ENCODE measurements at places on chromosomes 16 and 17.

DNA sequence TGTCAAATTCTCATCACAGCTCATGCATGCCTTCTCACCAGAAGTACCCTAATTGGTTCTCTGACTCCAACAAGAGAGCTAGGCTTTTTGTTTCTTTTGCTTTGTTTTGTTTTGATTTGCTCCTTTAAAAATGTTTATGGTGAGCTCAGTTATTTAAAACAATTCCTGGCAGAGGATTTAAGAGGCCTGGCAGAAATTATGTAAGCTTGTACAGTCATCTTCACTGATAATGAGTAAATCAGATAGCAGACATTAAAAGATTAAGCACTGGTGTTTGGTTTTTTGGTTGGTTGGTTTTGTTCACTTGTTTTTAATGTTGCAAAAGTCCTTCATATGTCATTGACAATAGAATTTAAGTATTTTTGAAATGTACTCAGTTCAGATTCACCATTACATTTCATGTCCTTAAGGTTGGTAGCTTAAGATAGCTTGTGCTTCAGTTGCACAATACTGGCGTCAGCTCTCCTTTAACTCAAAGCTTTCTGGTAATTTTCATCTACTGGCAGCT lies 378.9 kb downstream of the CDH13 start:
- DNase-seq: no peak
- no peak overlapping the region for H3K27ac ChIP-seq
- no peak overlapping the region for H3K4me3 ChIP-seq
- no peaks in the 10 kb centered on the region for H3K4me1 ChIP-seq

DNA sequence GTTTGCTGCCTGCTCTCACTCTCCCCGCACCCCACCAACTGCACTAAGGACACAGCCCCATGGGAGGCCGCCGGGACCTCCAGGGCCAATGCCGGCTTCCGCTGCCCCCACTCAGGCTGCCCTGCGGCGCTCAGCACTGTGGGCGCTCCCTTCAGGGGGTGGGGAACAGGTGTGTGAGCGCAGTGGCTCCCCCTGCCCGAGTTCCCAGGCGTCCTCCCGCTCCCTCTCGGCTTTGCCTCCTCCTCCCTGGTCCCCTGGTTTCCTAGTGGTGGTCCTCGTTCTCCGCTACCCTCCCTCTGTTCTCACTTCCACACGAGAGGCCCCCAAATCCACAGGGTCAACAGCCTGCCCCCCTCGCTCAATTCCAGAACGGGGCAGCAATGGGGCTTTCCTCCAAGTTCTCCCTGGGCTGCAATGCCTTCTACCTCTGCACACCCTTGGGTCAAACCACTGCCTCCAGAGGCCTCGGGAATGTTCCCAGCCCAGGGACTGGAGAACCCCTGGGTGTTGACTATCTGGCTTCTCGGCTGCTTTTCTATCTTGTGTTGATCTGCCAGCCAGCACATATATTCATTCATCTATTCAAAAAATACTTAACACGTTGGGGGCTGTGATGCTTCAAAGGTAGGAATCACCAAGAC lies 9.9 kb downstream of the FOXJ1 start:
- H3K4me3 ChIP-seq: no peak overlapping the region
- H3K27ac ChIP-seq: no peak overlapping the region
- H3K27me3 ChIP-seq: no peaks in the 10 kb centered on the region
- no peak for DNase-seq
- peaks cover 23% of the 10 kb centered on the region for H3K4me1 ChIP-seq

DNA sequence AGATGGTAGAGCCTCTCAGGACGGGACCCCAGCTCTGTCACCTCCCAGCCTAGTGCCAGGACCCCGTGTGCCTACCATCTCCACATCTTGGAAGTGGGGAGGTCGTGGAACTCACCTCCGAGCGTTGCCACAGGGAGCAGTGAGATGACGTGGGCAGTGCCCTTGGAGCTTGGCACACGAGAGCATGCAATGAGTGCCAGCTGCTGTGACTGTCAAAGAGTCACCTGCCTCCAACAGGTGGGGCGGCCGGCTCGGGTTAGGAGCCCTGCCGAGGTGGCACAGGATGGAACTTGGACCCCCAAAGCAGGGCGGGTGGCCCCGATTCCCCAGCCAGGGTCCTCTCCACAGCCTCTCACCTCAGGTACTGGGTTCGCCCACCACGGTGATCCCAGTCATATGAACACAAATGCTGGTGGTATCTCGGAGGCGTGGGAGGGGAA lies 5.5 kb downstream of the VPS4A start:
- peak overlapping the region; percentile 31 for H3K27ac ChIP-seq
- H3K4me3 ChIP-seq: no peak overlapping the region
- peaks cover 57% of the 10 kb centered on the region for H3K36me3 ChIP-seq

- H3K27me3 ChIP-seq: peaks cover 4% of the 10 kb centered on the region
- DNase-seq: peak; percentile 89
- H3K4me3 ChIP-seq: no peak overlapping the region
- no peaks in the 10 kb centered on the region for H3K4me1 ChIP-seq
- H3K36me3 ChIP-seq: no peaks in the 10 kb centered on the region
Measured at GRCh38 chr16:77971306-77972061, 50.9 kb upstream of the CLEC3A start.

DNA sequence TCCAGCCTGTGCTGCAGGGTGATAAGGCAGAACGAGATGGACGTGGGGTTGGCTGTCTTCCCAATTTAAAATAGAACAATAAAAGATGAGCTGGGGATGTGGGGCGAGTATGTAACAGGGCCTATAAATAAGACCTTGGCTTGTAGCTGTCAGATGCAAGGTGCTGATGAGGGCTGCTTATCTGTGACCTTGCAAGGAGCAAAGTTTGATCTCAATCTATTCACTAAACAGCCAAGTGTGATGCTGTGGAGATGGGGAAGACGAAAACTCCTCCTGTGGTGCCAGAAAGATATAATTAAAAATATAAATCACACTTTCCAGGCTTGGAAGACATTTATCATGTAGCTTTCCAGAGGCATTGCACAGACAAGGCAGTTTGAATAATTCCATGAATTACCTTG lies 26.7 kb upstream of the TEX2 start:
- DNase-seq: no peak
- H3K27ac ChIP-seq: no peak overlapping the region
- no peaks in the 10 kb centered on the region for H3K36me3 ChIP-seq
- H3K4me3 ChIP-seq: no peak overlapping the region

GRCh38 chr16:88928405-88929090 lies 48.5 kb downstream of the CBFA2T3 start:
- H3K27me3 ChIP-seq: no peaks in the 10 kb centered on the region
- DNase-seq: no peak
- no peaks in the 10 kb centered on the region for H3K36me3 ChIP-seq
- H3K4me3 ChIP-seq: no peak overlapping the region

- no peaks in the 10 kb centered on the region for H3K27me3 ChIP-seq
- no peak overlapping the region for H3K4me3 ChIP-seq
- no peak for DNase-seq
- H3K36me3 ChIP-seq: peaks cover 25% of the 10 kb centered on the region
Measured at GRCh38 chr16:11182411-11182810, 73.6 kb downstream of the SOCS1 start.

DNA sequence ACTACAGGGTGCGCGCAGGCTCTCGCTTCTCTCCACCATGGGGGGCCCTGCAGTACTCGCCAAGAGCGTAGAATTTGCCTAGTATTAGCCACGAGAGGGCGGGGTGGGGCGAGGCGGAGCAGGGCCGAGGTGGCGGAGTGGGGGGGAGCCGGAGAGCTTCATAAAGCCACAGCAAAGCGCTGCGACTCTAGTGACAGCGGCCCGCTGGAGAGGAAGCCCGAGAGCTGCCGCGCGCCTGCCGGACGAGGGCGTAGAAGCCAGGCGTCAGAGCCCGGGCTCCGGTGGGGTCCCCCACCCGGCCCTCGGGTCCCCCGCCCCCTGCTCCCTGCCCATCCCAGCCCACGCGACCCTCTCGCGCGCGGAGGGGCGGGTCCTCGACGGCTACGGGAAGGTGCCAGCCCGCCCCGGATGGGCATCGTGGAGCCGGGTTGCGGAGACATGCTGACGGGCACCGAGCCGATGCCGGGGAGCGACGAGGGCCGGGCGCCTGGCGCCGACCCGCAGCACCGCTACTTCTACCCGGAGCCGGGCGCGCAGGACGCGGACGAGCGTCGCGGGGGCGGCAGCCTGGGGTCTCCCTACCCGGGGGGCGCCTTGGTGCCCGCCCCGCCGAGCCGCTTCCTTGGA lies at the start of gene TBX21:
TSS of gene TBX21 (plus strand) at position 190 of the 627 bp plus-strand sequence. CDS start at position 409, 219 bp downstream.
- DNase-seq: peak; percentile 96
- H3K27me3 ChIP-seq: no peaks in the 10 kb centered on the region
- H3K36me3 ChIP-seq: peaks cover 41% of the 10 kb centered on the region
- peaks cover 63% of the 10 kb centered on the region for H3K4me1 ChIP-seq

DNA sequence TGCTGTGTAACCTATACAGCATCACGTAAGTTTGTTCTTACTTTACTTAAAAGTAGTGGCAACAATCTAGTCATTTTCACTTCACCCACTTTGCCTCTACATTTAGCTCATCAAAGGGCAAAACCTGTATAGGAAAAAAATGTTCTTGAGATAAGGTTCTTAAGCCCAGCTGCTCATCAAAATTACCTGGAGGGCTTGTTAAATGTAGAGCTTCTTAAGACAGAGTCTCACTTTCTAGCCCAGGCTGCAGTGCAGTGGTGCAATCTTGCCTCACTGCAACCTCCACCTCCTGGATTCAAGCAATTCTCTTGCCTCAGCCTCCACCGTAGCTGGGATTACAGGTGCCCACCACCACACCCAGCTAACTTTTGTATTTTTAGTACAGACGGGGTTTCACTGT lies 38.2 kb upstream of the TMEM97 start:
- peaks cover 20% of the 10 kb centered on the region for H3K27me3 ChIP-seq
- no peak overlapping the region for H3K27ac ChIP-seq
- peaks cover 14% of the 10 kb centered on the region for H3K4me1 ChIP-seq

- no peak for DNase-seq
- no peaks in the 10 kb centered on the region for H3K27me3 ChIP-seq
- peak overlapping the region; percentile 100 for H3K27ac ChIP-seq
- H3K4me1 ChIP-seq: peaks cover 79% of the 10 kb centered on the region
- H3K36me3 ChIP-seq: peaks cover 36% of the 10 kb centered on the region
Measured at GRCh38 chr17:38729368-38729885, 714 bp upstream of the CISD3 start.

- H3K27me3 ChIP-seq: no peaks in the 10 kb centered on the region
- H3K4me3 ChIP-seq: no peak overlapping the region
- peaks cover 21% of the 10 kb centered on the region for H3K36me3 ChIP-seq
- H3K4me1 ChIP-seq: no peaks in the 10 kb centered on the region
Measured at GRCh38 chr16:78434401-78434800, 334.9 kb downstream of the WWOX start.

GRCh38 chr16:27195941-27196595 lies 7.3 kb upstream of the KDM8 start:
- peak overlapping the region; percentile 40 for H3K27ac ChIP-seq
- DNase-seq: peak; percentile 38
- no peaks in the 10 kb centered on the region for H3K27me3 ChIP-seq
- no peak overlapping the region for H3K4me3 ChIP-seq
- peaks cover 62% of the 10 kb centered on the region for H3K4me1 ChIP-seq

Data from activated CD4-positive, alpha-beta T cell treated with anti-CD3 and anti-CD28 coated beads for 36 hours (primary cell).